ENCODE measurements at places on chromosomes 3 and 15.

DNA sequence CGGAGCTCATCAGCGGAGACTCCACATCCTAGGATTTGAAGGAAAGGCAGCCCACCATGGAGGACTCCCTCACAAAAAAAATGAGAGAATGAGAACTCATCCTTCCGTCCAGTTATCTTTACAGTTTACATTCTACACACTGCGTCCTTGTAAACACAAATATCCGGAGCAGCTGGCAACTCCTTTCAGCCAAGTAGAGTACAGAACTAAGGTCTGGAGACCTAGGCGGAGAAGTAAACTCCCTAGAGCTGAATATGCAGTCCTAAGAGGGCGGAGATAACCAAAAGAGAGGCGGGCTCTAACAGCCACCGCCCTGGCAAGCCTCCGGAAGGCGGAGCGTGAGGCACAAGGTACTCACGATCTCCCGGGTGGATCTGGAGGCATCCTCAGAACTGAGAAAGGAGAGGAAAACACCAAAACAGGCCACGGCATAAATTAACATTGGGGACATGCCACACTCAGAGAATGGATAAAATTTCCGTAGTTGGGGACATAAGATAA, 924 bp upstream of the SIN3A start:
- peak; percentile 92 for DNase-seq

DNA sequence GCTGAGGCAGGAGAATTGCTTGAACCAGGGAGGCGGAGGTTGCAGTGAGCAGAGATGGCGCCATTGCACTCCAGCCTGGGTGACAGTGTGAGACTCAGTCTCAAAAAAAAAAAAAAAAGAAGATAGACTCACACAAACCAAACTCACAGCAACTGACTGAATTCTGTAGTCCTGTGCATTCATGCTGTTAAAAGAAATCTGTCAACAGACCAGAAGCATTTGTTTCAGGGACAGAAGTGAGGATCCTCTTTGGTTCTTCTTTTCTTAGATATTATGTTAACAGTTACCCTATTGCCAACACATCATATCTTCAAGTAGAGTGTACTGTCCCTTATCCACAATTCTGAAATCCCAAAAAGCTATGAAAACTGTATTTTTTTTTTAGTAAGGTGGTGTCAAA, 192.4 kb downstream of the CDIN1 start:
- DNase-seq: no peak

GRCh38 chr3:100600181-100601042, 9.0 kb upstream of the ADGRG7 start:
- no peak for DNase-seq

DNA sequence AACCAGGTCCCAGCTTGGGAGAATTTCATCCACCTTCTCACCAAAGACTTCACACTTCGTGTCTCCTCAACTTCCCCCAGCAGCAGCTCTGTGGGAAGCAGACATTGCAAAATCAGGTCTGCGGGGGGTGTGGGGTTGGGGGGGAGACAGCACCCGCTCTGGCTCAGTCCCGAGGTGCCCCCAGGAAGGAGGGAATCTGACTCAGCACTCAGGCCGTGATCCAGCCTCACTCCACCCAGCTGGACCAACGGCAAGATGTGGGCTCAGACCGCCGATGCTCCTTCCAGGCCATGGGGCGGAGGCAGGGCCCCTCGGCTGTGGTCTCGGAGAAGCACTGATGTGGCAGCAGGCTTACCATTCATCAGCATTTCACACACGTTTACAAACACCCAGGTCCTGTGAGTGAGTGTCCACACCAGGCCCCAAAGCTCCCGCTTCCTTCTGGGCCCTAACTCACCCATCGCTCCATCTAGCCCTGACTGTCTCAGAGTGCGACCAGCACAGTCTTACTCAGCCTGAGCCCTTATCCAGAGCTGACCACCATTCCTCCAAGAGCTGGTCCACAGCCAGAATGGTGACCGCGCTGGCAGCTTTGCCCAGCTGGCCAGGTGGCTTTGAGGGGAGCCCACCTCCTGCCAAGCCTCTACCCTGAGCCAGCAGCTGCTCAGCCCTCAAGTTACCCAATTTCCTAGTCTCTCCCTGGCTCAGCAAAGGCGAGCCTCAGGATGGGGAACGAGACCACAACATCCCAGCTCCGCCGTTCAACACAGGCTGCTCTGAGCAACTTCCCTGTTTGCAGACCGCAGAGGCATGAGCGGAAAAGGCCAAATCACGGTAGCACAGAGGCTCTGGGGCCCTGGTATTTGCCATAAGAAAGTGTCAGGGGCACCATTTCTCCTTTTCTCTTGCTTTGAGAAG, 3.3 kb downstream of the STAB1 start:
- DNase-seq: no peak

DNA sequence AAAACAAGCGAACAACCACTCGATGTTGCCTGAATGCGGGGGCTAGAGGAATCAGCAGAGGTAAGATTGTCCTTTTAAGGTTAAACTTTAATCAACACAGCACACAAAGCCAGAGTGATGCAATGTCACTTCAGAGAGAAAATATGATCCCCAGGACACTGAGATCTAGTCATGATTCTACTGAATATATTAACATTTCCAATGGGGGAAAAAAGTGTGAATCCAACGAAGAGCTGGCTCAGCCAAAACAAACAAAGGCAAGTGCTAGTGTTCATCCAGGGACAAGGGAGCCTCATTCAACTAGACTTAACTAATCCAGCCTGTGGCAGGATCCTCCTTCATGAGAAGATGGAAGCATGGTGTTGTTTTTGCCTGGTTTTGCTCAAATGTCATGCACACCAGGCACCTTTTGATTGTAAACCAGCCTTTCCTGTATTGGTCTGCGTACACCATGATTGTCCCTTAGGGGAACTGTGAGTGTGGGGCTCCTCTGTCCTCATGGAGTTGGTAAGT, 35.8 kb downstream of the SCG5 start:
- peak; percentile 20 for DNase-seq

DNA sequence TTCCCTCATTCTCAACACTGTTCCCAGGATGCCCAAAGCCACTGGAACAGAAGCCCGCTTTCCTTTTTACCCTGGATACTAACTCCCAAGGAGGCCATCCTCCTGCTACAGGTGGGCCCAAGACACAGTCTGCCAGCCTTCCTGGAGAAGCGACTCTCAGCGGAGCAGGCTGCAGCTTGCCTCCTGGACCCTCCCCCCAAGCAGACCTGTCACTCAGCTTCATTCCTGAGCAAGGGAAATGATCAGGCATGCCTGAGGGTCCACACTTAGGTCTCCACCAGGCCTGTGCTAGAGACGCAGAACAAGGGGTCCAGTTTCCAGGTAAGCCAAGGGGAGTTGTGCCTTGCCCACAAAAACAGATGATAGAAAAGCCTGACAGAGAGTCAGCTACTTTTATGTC, 62.8 kb downstream of the SLCO2A1 start:
- no peak for DNase-seq

DNA sequence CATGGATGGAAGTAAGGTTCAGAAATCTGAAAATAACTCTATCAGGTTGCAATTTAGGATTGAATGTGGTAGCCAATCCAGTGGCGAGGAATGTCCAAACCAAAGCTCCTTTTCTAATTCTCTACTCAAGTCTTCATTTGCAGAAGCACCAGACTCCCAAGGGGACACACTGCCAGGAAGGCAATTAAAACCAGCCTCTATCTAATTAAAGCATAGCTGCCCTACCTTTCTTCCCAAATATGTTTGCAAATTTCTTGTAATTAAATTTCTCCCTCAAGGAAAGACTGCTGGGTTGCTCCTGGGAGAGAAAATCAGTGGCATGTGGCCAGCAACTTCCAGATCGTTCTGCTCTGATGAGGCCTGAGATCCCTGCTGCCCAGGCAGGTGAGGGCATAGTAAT, 153.4 kb upstream of the MCTP2 start:
- no peak for DNase-seq

DNA sequence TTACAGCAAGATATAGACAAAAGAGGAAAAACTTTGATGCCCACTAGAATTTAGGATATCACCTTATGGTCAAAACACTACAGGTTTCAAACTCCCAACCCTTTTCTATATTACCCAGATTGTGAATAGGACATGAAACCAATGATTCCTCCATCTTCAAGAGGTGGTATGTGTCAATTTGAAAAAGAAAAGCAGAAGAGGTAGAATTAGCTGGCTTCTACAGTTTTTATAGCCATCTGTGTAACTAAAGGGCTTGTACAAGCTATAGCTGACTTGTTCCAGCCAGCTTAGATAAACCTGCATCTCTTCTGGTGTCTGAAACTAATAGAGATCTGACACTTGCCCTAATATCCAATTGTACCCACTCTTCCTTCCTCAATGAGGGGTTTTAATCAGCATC, 24.9 kb upstream of the HGD start:
- no peak for DNase-seq

- no peak for DNase-seq
Observed at GRCh38 chr3:78066287-78066686, 1026.4 kb downstream of the ROBO2 start.

GRCh38 chr3:47440131-47440530, 35.6 kb downstream of the SCAP start:
- no peak for DNase-seq

DNA sequence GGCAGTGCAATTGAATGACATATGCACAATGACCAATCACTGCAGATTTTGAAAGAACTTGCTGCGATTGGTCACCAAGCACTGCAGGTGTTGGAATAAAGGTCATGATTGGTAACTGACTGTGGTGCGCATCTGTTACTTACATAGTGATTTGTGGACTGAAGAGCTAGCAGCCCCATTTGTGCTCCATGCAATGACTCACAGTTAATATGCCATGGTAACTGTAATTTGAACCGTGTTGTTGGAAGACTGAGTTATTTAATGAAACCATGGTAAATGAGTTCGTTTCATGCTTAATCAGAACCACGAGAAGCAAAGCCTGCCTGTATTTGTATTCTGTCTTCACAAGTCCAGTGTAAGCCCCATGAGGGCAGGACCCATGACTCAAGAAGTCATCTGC, 220.5 kb downstream of the TJP1 start:
- DNase-seq: no peak

Data from small intestine (tissue), 16 donors.